NCI-H2081 treated with DMSO at 0.1 percent for 48 hours (cell line): ENCODE measurements at places on chromosomes 3 and 15.

GRCh38 chr15:55829826-55830225 is 86.9 kb upstream of the PRTG start:
- DNase-seq = no peak

- DNase-seq = no peak
These were observed 27.7 kb upstream of the ANO10 start for GRCh38 chr3:43649365-43649968.

DNA sequence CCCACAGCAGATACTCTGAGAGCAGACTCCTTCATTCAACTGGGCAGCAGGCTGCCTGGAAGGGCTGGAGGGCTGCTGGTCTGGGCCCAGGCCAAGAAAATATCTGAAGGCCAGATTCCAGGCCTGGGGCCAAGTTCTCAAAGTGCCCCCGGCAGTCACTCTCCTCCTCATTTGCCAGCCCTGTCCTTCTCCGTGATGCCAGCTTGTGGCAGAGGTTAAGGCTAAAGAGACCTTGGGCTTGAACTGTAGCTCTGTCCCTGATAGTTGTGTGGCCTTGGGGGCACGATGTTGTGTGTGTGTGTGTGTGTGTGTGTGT is 39.0 kb downstream of the FAM3D start:
- no peak for DNase-seq

- no peak for DNase-seq
These were observed 206.1 kb downstream of the TLE3 start for GRCh38 chr15:69891606-69892005.

DNA sequence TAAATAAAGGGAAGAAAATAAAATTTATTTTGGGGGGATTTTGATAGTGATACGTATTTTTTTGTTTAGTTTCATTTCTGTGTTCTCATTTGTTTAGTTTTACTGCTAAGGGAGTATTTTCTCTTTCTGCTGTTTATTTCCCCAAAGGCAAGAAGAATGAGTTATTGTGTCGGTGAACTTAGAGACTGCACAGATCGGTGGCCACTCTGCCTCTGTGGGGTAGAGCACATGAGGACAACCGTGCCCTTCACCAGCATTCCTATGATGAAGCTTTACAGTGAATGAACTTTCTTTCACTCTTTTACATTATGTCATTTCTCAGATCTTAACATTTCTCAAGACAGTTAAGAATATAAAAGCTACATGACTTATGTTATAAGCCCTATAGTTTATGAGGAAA is 214.4 kb downstream of the OCA2 start:
- no peak for DNase-seq
